SK-N-MC (cell line): ENCODE measurements at places on chromosomes 3 and 15.

DNA sequence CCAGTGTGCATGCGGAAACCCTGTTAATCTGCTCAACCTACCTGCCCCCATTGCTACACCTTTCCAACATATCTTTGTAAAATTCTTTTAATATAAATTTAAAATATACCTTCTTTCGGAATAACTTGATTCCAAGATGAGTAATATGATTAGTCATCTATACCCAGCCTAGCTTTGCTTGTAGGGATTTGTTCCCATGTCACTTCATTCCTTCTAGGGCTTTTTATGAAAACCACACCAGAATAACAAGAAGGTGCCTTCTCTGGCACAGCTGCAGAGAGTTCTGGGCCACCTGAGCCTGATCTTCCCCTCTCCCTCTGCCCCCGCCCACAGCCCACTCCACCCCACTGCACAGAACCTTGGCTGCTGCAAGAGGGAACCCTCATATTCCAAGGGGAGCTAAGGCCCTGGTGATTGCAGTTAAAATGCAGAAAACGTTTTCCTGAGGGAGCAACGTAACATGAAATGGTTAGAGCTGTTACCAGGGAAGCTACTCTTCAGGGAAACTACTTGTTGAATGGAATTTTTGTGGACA, 38.6 kb upstream of the HACD2 start:
- DNase-seq = no peak

DNA sequence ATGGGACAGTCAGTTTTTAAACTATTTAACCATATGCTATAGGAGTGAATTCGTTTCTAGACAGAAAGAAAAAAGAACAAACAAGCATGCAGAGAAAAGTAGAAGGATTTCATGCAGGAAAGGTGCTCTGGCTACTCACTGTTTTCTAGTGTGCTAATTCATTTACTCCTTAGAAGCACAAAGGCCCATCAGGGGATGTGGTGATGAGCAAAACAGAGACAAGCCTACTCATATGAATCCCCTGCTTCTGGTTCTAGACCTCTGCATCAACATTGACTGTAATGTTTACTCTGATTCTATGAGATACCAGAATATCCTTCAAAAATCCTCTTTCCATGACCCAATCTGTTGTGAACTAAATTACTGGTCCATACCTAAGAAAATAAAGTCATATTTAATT, 801.9 kb downstream of the PLOD2 start:
- DNase-seq = no peak

DNA sequence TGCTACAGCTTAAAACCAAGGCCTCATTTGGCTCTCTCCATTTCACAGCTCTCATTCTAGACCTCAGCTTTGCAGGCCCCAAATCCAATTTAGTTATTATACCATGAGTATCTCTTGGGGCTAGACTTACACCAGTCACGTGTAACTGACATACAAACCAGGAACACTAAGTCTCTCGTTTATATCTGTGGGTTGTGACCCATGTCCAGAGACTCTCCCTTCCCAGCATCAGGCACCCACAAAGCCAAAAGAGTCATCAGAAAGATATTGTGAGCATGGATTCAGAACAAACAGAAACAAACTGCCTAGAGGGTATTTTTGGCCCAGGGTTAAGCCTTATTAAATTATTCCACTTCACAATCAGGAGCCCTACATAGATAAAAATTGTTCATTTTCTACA, 5.6 kb upstream of the CCDC13 start:
- no peak for DNase-seq

- DNase-seq = no peak
Observed at GRCh38 chr3:50401978-50402595, 42.8 kb upstream of the TMEM115 start.

DNA sequence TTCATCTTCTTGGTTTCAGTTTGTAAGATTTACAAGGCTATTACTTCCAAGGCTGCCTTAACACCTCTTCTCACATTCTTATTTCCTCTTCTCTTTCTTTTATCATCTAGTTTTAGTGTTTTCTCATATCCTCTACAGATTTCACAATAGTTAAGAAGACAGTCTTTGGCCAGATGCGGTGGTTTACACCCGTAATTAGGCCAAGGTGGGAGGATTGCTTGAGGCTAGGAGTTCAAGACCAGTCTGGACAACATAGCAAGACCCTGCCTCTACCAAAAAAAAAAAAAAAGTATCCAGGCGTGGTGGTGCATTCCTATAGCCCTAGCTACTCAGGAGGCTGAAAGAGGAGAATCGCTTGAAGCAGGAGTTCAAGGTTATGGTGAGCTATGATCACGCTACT, 3.5 kb upstream of the ALDH1A2 start:
- no peak for DNase-seq

GRCh38 chr3:108208831-108209230, 13.4 kb downstream of the IFT57 start:
- no peak for DNase-seq
